GM23248 (cell line): ENCODE measurements at places on chromosomes 6 and 20.

DNA sequence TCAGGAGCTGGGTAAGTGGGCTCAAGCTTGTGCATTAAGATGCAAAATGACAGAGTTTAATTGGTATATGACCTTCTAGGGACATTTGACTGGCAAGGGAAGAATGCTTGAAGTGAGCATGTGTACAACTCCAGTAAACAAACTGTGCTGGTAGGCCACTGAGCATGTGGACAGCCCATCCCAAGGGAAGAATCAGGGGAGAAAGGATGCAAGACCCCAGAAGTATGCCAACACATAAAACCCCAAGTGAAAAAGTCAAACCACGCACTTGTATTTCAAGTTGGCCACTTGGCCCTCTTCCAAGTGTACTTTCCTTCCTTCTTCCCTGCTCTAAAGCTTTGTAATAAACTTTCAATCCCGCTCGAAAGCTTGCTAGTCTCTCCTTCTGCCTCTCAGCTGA is 10.4 kb upstream of the THBD start:
- H3K27me3 ChIP-seq = no peaks in the 10 kb centered on the region
- peaks cover 11% of the 10 kb centered on the region for H3K4me1 ChIP-seq
- DNase-seq = no peak
- no peaks in the 10 kb centered on the region for H3K36me3 ChIP-seq
- H3K27ac ChIP-seq = no peak overlapping the region

- no peaks in the 10 kb centered on the region for H3K36me3 ChIP-seq
- no peak overlapping the region for H3K27ac ChIP-seq
- no peak for DNase-seq
- H3K4me1 ChIP-seq = no peaks in the 10 kb centered on the region
- H3K27me3 ChIP-seq = no peaks in the 10 kb centered on the region
These were observed 1.2 kb downstream of the SNTA1 start for GRCh38 chr20:33442136-33443005.

DNA sequence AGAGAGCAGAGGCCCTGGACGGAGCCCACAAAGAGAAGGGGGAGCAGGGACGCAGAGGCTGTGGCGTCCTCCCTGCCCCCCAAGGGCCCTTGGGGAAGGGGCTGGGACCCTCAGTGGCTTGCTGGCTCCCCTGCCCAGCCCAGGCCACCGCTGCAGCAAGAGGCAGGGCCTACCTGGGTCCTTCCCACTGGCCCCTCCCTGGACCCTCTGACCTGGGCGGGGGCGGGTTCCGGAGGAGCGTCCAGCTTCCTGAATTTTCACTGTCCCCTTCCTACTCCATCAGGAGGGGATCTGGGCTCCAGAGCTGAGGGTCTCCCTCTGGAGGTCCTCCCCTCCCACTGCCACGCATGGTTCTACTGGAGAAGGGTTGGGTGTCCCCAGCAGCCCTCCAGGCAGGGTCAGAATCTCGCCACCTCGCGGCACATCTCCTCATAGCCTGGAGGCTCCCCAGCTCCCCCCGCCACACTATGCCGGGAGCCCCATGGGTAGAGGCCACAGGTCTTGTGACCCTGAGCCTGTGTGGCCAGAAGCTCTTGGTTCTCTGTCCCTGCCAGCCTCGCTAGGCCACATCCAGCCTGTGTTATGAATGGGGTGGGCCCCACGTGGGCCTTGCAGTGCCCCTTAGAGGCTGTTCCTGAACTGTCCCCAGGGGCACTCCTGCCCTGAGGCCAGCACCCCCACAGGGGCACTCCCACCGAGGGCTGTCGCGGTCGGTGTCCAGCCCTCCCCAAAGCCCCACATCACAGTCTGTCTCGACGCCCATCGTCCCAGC is 1.0 kb upstream of the SOX18 start:
- DNase-seq = no peak
- H3K36me3 ChIP-seq = no peaks in the 10 kb centered on the region
- H3K27ac ChIP-seq = no peak overlapping the region
- no peaks in the 10 kb centered on the region for H3K27me3 ChIP-seq
- H3K4me3 ChIP-seq = no peak overlapping the region

DNA sequence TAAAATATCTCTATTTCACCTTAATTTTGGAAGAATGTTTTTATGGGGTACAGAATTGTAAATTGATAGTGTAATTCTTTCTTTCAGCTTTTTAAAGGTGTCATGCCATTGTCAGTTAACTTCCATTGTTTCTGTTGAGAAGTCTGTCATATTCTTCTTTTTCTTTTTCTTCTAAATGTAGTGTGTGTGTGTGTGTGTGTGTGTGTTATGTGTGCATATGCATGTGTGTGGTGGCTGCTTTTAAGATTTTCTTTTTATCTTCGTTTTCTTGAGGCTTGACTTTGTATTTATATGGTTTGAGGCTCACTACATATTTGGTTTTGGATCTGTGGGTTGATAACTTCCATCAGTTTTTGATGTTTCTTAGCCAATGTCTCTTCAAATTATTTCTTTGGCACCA is 176.5 kb downstream of the OGFRL1 start:
- no peaks in the 10 kb centered on the region for H3K27me3 ChIP-seq
- no peak for DNase-seq
- no peaks in the 10 kb centered on the region for H3K36me3 ChIP-seq
- no peak overlapping the region for H3K27ac ChIP-seq
- H3K4me1 ChIP-seq = peaks cover 34% of the 10 kb centered on the region

- no peaks in the 10 kb centered on the region for H3K36me3 ChIP-seq
- peak; percentile 5 for DNase-seq
- no peak overlapping the region for H3K27ac ChIP-seq
- H3K27me3 ChIP-seq = no peaks in the 10 kb centered on the region
- no peaks in the 10 kb centered on the region for H3K4me1 ChIP-seq
These were observed 45.3 kb downstream of the ELOVL4 start for GRCh38 chr6:79902046-79902445.

DNA sequence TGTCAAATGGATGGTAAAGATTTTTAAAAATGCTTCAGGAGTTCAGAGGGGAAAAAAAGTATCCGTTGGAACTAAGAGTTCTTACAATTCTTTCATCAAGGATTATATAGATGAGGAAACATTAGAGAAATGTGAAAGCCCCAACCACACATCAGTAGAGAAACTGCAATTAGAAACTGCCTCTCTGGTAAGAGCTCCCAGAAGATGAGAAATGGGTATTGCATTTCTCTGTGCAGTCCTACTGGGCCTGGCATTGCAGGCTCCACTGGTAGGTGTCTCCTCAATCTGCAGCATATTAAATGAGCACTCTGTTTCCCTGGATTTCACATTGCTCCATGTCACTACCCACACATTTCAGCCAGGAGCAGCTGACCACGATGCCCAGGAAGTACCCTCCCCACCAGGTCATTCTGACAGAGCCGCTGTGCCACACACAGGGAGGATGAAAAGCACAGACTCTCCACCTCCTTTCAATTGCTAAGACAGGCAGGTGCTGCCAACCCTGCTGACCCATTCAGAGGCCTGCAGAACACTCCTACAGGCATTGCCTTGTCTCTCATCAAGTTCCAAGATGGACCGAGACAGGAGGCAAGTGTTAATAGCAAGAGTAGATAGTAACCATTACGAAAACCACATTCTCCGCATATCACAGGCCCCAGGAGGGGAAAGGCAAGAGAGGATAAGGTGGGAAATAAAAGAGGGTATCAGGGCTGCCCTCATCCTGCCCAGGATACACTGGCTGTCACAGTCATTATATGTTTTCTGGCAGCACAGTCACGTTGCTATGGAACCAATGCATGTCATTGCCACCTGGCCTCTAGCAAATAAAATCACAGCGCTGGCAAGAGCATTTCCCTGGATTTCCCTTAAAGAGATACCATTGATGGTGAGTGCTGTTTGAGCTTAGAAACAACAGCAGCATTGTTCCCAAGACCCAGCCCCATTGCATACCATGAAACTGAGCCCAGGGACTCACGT is 241.7 kb downstream of the ATXN1 start:
- H3K4me3 ChIP-seq = no peak overlapping the region
- DNase-seq = no peak
- H3K4me1 ChIP-seq = peaks cover 12% of the 10 kb centered on the region

- no peaks in the 10 kb centered on the region for H3K36me3 ChIP-seq
- no peak overlapping the region for H3K4me3 ChIP-seq
- no peaks in the 10 kb centered on the region for H3K27me3 ChIP-seq
- no peak overlapping the region for H3K27ac ChIP-seq
- no peaks in the 10 kb centered on the region for H3K4me1 ChIP-seq
These were observed 240.5 kb upstream of the PRSS16 start for GRCh38 chr6:27007020-27007419.

- DNase-seq = peak; percentile 44
- H3K36me3 ChIP-seq = no peaks in the 10 kb centered on the region
- H3K27me3 ChIP-seq = no peaks in the 10 kb centered on the region
- no peak overlapping the region for H3K27ac ChIP-seq
- H3K4me3 ChIP-seq = no peak overlapping the region
- H3K4me1 ChIP-seq = 0 out of 2 replicates have a peak, but pooled peaks cover 4% of the 10 kb centered on the region
These were observed 71.7 kb upstream of the CEP85L start for GRCh38 chr6:118722829-118723813.

DNA sequence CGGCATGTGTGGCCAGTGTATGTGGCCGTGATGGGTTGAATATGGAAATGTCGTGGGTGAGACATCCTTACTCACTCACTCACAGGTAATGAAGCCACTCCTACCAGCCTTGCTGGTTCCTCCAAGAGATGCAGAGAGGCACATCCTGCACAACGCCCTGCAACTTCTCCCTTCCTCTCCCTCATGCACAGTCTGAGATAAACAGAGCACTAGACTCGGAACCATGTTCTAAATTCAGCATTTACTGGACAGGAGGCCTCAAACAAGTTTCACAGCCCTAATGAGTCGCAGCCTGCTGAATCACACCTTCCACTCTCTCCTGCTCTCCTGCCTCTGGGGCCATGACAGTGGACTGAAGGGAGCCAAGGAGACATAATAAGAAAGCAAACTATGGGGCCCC is 91.2 kb downstream of the ISM1 start:
- H3K4me1 ChIP-seq = no peaks in the 10 kb centered on the region
- H3K4me3 ChIP-seq = no peak overlapping the region
- no peaks in the 10 kb centered on the region for H3K27me3 ChIP-seq
- no peak overlapping the region for H3K27ac ChIP-seq

DNA sequence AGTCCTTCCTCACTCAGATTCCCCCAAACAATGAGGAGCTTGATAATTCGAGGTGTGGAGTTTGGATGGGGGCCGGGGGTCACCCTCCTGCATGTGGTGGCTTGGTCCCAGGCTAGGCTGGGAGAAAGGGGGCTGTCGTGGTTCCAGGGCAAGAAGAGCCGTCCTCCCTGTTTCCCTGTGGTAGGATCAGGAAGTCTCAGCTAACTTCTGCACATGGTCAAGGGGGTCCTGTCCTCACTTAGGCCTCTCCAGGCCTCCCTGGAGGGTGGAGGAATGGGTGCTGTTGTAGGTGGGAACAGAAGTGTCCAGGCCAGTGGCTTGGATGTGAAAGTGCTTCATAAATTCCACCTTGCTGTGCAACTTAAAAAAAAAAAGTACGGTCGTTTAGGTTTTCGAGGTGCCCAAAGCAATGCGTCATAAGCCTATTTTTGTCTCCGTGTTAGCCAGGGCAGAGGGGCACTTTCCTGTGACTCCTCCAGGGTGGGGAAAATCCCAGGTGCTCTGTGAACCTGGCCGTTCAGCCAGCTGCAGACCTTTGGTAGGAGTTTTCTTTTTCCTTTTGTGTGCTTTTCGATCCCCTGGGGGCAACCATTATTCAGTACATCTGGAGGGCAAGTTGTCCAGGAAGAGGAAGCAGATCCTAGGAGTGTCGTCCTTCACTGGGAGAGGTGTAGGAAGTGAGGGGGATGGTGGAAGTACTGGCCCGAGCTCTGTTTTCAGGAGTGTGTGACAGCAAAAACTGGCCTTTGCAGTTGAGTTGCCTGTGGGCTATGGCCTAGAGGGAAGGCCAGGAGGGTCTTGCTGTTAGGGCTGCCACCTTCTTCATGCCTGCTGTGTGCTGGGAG is 9.6 kb downstream of the IGF2R start:
- H3K27me3 ChIP-seq = no peaks in the 10 kb centered on the region
- no peak overlapping the region for H3K4me3 ChIP-seq
- no peak for DNase-seq
- H3K4me1 ChIP-seq = peaks cover 38% of the 10 kb centered on the region

GRCh38 chr6:2630359-2630758 is 120.4 kb downstream of the MYLK4 start:
- peak overlapping the region; percentile 64 for H3K27ac ChIP-seq
- no peak overlapping the region for H3K4me3 ChIP-seq
- H3K27me3 ChIP-seq = no peaks in the 10 kb centered on the region
- DNase-seq = peak; percentile 95

GRCh38 chr6:5394280-5394679 is 133.0 kb downstream of the FARS2 start:
- no peak overlapping the region for H3K27ac ChIP-seq
- no peak overlapping the region for H3K4me3 ChIP-seq
- peaks cover 2% of the 10 kb centered on the region; the same call in 1 of the 2 replicates for H3K4me1 ChIP-seq
- no peaks in the 10 kb centered on the region for H3K27me3 ChIP-seq

DNA sequence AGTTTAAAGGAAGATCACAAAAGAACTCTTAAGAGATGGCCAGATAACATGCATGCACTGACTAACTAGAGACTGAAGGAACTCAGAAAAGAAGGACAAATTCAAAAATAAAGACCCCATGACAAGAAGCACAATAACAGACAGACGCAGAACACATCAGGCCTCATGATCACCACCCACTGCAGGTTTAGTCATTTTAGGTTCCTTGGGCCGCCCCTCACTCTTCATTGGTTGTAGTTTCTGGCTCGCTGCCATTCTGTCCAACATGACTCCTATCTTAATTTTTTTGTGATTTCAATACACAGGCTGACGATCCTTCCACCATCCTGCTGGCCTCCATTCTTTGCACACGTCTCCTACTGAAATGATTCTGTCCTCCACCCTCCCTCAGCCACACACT is 21.6 kb downstream of the STX7 start:
- H3K4me3 ChIP-seq = no peak overlapping the region
- H3K36me3 ChIP-seq = peaks cover 11% of the 10 kb centered on the region; the same call in 1 of the 2 replicates
- H3K27me3 ChIP-seq = no peaks in the 10 kb centered on the region
- peaks cover 35% of the 10 kb centered on the region for H3K4me1 ChIP-seq
- peak overlapping the region; percentile 91 for H3K27ac ChIP-seq

DNA sequence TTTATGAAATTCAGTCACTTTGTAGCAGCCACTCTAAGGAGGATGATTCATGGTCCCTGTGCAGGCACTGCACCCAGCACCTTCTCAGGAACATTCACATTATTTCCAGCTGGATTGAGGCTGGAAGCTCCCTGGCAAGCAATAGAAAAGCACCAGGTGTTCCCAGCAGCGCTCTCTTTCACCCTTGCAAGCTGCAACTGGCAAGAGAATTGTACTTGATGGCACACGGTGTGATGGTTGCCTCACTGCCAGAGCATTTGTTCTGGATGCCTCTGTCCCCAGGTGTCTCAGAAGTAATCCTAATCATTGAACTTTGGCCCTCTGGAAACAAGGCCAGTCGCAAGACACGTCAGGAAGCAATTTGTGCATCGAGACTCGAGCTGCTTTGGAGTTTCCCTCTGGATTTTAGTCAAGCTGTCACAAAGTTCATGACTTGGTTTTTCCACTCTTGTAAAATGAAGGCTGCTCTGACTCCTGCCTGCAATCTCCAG is 24.9 kb upstream of the PHACTR2 start:
- no peaks in the 10 kb centered on the region for H3K27me3 ChIP-seq
- no peaks in the 10 kb centered on the region for H3K36me3 ChIP-seq

- H3K4me3 ChIP-seq = no peak overlapping the region
- no peaks in the 10 kb centered on the region for H3K27me3 ChIP-seq
- DNase-seq = peak; percentile 38
- H3K27ac ChIP-seq = no peak overlapping the region
- peaks cover 10% of the 10 kb centered on the region; the same call in 1 of the 2 replicates for H3K4me1 ChIP-seq
These were observed 25.3 kb upstream of the ZBTB24 start for GRCh38 chr6:109508166-109508860.
